ENCODE measurements at places on chromosomes 1 and 21.

DNA sequence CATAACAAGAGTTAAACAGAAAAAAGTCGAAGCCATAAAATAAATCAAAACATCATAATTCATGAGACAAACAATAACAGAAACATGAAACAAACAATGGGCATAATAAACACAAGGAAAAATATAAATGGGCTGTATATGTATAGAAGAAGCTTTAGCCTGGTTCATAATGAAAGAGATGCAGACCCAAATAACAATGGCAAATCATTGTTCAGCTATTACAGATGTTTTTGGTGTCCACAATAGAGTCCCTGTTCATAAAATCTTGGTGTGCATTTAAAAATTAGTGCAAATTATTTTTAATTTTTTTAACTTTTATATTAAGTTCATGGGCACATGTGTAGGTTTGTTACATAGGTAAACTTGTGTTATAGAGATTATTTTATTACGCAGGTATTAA, 1185.9 kb upstream of the B3GALT2 start:
- DNase-seq: no peak

DNA sequence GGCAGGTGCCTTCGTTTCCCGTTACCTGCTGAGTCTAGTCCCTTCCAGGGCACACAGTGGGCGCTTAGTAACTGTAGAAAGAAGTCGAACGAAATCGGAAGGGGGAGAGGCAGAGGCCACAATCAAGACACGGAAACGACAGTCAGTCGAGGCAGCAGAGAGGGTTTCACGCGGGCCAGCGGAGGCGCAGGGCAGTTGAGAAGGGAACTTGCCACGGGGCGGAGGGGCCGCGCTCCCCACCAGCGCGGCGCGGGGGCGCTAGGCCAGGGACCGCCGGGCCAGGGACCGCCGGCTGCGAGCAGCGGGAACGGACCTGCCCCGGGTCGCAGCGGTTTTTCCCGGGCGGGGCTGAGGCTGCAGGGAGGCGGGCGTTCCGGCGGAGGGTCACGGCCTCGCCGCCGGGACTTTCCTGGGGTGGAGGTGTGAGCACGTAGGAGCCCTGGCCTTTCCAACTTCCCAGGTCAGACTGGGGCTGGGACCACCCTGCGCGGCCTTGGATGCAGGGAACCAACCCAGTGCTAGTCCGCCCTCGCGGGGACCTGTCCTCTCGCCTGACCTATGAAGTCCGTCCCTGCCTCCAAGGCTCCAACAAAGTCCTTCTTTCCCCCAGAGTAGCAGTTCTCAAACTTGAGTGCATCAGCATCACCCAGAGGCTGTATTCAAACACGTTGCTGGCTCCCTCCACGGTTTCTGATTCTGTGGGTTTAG, 150.1 kb upstream of the FGGY start:
- peak; percentile 63 for DNase-seq

- peak; percentile 42 for DNase-seq
These were observed 212.7 kb upstream of the FGGY start for GRCh38 chr1:59083946-59084865.

GRCh38 chr1:223825767-223826748, 19.7 kb downstream of the TP53BP2 start:
- no peak for DNase-seq

DNA sequence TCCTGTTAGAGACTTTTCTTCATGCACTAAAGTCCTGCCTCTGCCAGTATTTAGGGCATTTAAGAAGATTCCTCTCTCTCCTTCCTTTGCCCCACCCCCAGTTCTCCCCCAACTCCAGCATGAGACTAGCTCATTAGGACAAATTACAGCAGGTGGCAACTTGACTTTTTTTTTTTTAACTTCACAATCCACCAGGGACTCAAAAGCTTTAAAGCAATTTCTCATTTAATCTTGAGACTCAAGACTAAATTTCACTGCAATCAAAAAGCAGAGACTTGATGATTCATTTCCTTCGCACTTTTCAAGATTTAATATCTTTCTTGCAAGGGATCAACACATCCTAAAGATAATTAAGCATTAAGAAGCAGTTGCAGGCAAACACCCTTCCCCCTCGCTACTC, 74.9 kb downstream of the WLS start:
- no peak for DNase-seq

DNA sequence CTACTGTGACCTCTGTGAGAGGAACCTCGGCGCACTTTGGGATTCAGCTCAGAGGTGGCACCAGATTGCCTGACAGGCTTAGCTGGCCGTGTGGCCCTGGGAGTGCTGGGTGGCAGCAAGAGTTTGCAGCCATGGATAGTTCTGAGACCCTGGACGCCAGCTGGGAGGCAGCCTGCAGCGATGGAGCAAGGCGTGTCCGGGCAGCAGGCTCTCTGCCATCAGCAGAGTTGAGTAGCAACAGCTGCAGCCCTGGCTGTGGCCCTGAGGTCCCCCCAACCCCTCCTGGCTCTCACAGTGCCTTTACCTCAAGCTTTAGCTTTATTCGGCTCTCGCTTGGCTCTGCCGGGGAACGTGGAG, 67.5 kb downstream of the DISC1 start:
- DNase-seq: no peak

GRCh38 chr21:14243874-14244273, 27.9 kb downstream of the RBM11 start:
- DNase-seq: no peak

GRCh38 chr1:36912365-36912865, 121.9 kb downstream of the GRIK3 start:
- DNase-seq: no peak

GRCh38 chr1:3168678-3169077, 99.7 kb downstream of the PRDM16 start:
- no peak for DNase-seq

- DNase-seq: peak; percentile 70
These were observed 4.3 kb upstream of the SPATC1L start for GRCh38 chr21:46188226-46189212.

GRCh38 chr21:21010698-21011097, 12.5 kb downstream of the NCAM2 start:
- no peak for DNase-seq

- no peak for DNase-seq
These were observed 107.0 kb upstream of the IRF2BP2 start for GRCh38 chr1:234716908-234717375.

DNA sequence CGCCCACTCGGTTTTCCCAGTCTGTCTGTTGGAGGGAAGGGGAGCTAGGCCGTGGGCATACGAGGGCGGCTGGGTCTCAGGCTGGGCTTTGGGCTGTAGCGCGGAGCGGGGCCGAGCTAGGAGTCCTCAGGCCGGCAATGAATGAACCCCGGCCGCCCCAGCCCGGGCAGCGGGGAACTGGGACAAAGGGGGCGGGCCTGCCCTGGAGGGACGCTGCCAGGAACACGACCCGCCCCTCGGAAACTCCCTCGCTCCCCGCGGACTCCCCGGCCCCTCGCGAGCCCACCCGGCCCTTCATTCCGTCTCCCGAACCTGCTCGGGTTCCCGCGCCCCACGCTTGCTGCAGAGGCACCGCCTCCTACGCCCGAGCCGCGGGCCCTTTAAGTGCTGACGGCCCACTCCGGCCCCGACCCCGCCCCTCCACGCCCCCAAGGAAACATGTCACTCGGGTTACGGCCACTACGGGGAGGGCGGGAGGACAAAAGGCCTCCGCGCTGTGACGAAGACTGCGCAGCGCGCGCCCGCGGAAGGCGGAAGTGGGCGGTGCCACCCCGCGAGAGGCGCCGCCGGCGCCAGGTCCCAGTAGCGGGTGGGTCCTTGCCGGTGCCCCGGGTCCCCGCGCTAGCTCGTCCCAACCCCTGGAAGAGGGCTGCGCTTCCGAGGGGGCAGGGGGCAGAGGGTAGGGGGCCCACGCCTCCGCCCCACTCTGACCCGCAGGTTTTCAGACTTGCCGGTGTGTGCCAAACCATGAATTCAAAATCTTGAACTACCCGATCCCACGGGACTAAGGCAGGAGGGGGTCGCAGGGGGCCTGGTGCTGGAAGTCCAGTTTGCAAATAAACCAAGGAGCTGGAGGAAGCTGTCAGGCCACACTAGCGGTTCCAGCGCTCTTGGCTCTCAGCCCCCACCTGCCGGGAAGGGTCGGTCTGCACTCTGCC, at the start of gene GALE:
GALE (minus strand) TSS at position 355 of the 938 bp plus-strand sequence. CDS start 1,747 bp downstream, outside the sequence.
- peak; percentile 99 for DNase-seq

- DNase-seq: no peak
These were observed 96.8 kb downstream of the NRIP1 start for GRCh38 chr21:14968029-14968428.

GRCh38 chr1:43622471-43622870, 27.5 kb upstream of the KDM4A start:
- peak; percentile 10 for DNase-seq

GRCh38 chr1:197633447-197634078, 141.7 kb downstream of the DENND1B start:
- DNase-seq: no peak

GRCh38 chr1:205700865-205701401, 20.6 kb upstream of the SLC45A3 start:
- peak; percentile 20 for DNase-seq

GRCh38 chr1:13823126-13823880, 123.3 kb downstream of the PRDM2 start:
- DNase-seq: no peak

DNA sequence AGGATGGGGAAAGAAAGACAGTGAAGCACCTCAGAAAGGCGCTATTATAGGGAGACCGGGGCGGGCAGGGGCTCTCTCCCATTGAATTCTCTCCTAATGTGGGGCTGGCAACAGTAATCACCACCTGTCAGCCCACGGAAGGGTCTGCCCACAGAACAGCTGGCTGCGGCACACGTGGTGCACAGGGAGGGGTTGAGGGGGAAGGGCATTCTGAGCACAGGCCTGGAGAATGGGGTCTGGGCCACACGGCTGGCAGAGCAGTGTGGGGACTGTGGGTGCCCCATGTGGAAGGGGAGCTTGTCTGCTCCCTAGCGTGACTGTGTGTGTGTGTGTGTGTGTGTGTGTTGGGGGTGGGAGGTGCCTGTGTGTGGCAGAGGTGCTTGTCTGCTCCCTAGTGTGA, 4.1 kb downstream of the OLFML3 start:
- DNase-seq: no peak

GRCh38 chr1:167515893-167516321, 2.4 kb downstream of the CD247 start:
- no peak for DNase-seq

DNA sequence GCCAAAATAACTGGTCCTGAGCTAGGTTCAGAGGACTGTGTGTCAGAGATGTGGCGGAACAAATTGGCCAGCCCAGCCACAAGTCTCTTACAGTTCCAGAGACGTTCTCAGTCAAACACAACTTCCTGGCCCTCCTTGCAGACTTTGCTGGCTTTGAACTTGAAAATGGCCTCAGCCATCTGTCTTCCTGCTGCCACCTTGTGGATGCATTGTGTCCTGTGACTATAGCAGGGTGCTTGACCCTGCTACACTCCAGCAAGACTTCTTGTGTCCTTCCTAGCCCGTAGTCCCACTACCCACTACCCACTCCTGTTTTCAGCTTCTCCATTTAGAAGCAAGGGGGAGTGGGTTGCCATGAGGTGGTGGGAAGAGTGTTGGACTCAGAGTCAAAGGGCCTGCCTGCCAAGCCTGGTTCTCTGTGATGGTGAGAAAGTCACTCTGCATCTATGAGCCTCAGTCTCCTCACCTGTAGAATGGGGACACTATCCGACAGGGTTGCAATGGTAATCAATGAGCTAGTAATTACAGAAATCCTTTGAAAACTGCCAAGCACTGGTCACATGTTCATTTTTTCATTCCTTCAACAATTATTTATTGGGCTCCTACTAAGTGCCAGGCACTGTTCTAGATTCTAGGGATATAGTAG, 109.9 kb downstream of the IGSF21 start:
- DNase-seq: no peak

- no peak for DNase-seq
These were observed 588 bp upstream of the PACC1 start for GRCh38 chr1:212415107-212415841.

DNA sequence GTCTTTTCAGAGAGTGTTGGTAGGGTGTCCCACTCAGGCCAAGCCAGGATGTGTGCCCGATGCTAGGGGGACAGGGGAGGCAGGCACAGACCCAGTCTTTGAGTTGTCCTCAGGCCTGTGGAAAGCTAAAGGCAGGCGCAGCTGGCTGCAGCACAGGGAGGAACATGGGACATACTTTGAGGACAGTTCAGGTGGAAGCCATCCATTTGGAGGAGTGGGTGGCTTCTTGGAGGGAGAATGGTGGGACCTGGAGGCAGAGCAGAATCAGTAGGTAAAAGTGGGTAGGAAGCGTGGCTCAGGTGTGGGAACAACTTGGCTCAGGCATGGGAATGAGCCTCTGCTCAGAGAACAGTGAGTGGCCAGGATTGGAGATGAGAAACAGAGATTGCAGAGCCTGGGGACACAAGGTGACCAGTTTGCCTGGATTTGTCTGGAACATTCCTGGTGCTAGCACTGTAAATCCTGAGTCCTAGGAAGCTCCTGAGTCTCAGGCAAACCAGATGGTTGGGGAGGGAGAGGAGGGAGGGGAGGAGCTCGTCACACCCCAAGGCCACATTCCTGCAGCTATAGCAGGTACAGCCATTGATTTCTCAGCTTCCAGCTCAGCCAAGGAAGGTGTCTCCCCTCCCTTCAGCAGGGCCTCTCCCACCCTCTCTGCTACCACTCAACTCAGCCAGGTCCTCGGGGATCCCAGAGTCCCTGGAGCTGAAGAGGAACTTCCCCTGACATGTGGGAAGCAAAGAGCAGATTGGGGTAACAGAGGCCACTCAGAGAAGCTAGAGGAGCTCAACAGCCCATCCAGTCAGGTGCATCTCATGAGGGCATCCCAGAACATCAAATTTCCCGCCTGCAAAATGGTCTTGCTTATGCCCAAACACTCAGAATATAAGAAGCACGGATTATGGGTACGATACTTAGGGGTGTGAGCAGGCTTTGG, 65.2 kb upstream of the TINAGL1 start:
- DNase-seq: no peak

GRCh38 chr1:247047260-247047659, 31.4 kb downstream of the ZNF670 start:
- DNase-seq: no peak

- DNase-seq: no peak
These were observed 608.7 kb upstream of the PLXNA2 start for GRCh38 chr1:208852911-208853310.

DNA sequence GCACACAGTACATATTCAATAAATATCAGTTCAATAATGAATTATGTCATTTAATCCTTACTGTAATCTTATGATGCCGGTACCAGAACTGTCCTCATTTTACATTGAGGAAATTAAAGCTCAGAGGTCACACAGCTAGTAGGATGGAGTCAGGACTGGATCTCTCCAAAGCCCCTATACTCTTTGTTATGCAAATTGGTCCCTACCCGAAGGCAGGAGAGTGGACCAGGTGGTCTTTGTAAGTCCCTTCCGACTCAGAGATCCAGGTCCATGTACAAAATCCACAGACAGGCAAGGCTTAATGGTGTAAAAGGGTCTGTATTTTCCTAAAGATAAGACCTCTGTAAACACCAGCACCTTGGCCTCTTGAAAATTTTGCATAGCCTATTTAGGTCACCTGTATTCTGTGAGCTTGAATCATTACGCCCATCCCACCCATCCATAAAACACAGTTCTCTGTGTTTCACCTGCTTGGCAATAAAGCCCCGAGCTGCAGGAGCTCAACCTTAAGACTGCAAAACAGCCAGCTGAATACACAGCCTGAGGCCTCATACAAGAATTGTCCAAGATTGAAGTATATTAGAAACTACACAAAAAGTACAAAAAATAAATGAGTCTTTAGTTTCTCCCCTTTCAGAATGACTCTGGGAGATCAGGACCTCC, 41.7 kb downstream of the PLXNA2 start:
- DNase-seq: no peak

GRCh38 chr1:117398957-117399356, 31.7 kb downstream of the MAN1A2 start:
- DNase-seq: no peak
